Globus pallidus (tissue), 1 donor: ENCODE measurements at places on chromosomes 2 and 18.
A peak's percentile ranks its signal among the peaks of the same experiment; 100 is the strongest.

DNA sequence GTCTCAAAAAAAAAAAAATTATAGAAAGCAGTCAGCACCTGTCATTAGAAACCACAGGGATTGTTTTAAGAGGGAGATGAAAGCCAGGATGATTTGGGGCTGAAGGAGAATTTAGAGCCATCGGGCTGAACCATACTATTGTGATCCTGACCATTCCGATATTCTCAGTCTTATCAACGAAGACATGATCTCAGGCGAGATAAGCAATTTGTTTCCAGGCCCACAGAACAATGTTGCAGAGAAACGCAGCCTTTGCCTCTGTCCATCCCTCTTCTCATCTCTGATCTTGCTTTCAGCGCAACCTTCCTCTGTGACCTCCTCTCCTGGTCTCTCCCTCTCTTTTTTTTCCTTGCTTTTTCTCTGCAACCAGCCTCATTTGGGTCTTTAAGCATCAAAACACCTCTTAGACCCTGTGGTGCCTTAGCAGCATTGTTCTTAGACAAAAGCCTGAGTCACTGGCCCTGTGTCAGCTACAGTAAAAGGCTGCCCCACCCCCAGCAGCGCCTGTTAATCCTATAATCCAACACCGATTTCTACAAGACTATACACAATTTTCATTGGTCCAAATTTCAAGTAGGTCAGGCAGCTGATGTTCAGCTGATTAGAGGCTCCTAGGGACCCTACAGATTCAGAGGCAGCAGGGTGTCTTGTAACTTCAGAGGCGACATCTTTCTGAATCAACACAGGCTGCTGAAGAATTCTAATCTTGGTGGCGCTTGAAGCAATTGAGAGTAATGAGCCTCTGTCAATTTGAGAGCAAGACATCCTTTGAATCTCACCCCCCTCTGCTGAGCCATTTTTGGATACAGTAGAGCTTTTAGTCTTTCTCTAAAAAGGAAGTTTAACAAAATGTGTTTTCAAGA, 206.0 kb downstream of the NCK2 start:
- no peak for DNase-seq

DNA sequence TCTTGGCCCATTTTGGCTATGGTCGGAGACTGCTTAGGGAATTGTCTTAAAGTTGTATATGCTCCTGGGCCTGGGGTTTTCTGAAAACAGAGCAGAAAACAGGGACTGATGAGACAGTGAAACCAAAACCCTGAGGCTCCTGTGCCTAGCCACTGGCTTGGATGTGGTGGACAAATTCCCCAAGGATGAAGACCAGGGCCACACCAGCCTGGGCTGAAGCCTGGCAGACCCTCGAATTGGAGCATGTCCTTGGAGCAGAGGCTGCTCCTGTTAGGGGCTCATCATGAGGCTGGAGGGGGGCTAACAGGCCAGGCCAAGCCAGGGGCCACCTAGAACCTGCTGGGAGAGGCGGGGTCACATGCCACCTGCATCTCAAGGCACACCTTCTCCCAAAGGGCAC, 68.1 kb downstream of the STPG4 start:
- DNase-seq, result no peak

DNA sequence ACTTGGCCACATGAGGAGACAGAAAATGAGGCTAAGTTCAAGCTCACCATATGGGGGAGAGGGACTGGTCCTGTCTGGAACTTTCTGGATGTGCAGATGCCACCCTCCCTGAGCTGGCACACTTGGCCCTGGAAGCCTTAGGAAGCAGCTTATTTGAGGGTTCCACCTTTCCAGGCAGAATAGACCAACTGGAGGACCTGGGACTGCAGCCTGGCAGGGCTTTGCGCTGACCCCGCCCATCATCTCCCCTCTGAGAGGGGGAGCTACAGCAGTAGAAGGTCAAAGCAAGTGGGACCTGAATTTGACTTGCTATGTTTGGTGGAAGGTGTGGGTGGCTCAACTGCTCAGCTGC, 39.5 kb downstream of the TMEM17 start:
- no peak for DNase-seq

GRCh38 chr2:120012363-120012762, 514 bp upstream of the EPB41L5 start:
- DNase-seq, result no peak

GRCh38 chr2:51304311-51304710, 272.4 kb upstream of the NRXN1 start:
- peak; percentile 60 for DNase-seq

GRCh38 chr2:173386738-173387065, 32.0 kb downstream of the CDCA7 start:
- DNase-seq, result no peak

DNA sequence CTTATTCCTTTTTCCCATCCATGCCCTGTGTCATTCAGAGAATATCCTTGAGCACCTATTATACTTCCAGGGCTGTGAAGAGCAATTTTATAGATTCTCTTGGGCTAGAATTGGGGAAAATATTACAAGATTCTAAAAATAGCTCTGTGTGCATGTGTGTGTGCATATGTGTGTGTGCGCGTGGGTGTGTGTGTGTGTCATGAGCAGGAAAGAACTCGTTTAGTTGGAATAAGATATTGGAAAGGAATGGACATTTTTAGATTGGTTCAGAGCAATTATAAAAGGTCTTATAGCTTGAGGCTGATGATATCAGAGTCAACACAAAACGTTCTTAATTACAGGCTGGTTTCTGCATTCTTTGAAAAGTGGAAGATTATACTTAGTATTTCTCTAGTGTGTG, 212.1 kb upstream of the COPS8 start:
- no peak for DNase-seq

DNA sequence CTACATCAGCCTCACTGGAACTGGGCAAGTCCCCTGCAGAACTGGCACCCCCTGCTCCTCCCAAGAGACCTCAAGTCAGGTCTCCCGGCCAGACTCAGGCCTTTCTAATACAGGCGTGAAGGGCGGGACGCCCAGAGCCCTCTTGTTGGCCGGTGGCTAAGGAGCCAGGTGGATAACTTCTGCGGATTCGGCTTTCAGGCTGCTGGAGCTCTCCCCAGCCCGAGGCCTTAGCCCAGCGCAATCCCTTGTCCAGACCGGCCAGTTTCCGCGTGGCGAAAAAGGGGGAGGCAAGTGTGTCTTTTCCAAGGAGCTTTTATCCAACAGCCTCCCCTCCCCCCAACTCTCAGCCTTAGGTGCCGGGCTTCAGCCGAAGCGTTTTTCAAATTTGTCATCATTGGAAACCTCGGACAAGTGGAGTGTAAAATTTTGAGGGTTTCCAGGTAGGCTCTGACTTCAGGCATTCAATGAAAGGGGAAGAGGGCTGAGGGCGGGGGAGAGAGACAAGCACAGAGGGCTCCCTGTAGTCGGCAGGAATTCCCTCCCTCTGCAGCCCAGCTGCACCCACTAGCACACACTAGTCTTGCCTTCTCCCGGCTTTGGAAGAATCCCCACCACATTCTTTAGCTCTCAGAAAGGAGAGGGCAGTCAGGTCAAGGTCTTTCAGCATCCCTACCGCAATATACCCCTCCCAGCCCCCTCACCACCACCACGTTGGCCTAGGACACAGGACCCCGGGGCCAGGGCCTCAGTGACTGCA, 9.5 kb upstream of the SATB2 start:
- no peak for DNase-seq

DNA sequence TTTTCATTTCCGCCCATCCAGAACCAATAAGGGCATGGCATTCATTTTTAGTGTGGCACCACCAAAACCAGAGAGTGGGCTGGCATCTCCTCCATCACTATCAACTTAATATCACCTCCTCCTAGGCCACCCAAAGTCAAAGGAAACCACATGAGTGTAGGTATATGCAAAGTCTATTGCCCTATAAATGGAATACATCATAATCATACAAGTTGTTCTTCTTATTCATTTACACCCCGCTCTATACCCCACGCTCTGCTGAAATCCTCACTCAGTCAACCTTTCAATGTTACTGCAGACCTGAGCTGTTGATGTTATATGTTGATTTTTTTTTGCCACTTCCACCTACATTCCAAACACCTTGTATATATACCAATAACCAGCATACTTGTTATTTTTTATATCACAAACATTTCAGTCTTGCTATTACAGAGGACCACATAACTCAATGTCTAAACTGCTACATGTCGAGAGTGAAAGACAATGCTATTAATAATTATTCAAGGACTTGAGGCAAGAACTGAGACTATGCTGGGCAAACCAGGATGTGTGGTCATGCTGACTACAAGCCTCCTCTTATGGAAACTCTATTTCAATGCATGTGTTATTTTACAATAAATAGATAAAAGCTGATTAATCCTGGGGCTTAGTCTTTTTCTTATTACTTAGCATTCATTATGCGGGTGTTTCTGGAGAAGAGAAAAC, 466.5 kb upstream of the ID2 start:
- DNase-seq, result no peak

- DNase-seq, result no peak
Observed at GRCh38 chr2:108139521-108139920, 100.2 kb upstream of the SULT1C3 start.

- no peak for DNase-seq
Observed at GRCh38 chr2:177639262-177639914, 246.8 kb downstream of the AGPS start.

DNA sequence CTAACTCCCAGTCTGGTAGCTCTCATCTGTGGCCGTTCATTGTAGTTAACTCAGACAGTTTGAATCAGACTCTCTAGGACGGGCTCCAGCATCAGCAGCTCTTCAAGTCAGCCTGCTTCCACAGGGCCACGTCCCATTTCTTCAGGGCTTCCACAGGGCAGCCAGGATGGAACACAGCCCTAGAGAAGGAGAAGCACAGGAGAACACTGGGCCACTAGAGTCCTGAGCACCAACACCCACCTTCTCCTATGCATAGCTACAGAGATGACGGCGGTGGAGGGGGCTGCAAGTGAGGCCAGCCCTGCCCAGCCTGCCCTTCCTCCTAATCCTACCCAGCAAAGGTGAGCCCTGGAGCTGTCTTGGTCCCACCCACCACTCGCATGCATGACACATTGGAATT, 10.2 kb upstream of the TEX261 start:
- DNase-seq, result no peak

DNA sequence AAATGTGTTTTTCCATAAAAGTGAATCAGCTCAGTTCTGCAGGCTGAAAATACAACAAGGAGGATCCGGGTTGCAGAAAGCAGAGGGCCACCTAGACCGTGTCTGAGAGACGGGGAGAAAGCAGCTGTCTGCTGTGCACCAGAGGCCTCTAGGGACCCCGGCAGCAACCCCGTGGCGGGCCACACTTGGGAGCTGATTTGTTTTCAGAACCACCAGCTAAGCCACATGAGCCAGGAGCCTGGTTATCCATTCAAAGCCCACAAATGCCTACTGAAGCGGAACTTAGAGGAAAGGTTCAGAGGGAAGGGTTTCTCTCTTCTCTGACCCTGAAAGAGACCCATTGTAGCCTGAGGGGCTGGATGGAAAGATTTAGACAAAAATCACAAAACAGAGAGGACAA, 28.4 kb upstream of the ID2 start:
- peak; percentile 24 for DNase-seq

GRCh38 chr2:55986001-55986400, 62.4 kb upstream of the EFEMP1 start:
- no peak for DNase-seq
